ENCODE measurements at places on chromosomes 1 and 21. TPM values are rescaled to one million over a fixed set of nuclear protein-coding genes. Genes with fewer than 3 reads are reported as not detected.
A peak's percentile ranks its signal among the peaks of the same experiment; 100 is the strongest.

GRCh38 chr1:191160837-191161236 is 683.2 kb upstream of the BRINP3 start:
- no peak for DNase-seq

DNA sequence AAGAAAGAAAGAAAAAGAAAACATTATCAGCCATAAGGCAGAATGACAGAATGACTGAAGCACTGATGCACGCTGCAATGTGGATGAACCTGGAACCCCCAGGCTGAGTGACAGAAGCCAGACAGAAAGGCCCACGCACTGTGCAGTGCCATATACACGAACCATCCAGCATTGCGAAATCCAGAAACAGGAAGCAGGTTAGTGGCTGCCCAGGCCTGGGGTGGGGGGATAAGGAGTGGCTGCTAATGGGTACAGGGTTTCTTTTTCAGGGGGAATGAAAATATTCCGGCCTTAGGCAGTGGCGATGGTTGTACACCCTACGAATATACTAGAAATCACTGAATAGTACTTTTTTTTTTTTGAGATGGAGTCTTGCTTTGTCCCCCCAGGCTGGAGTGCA is 57.0 kb downstream of the CHD5 start:
- no peak for DNase-seq

SH2D1B gene
- polyA plus RNA-seq = 0.08 TPM

SRSF11 gene
- polyA plus RNA-seq = 108 TPM

DNA sequence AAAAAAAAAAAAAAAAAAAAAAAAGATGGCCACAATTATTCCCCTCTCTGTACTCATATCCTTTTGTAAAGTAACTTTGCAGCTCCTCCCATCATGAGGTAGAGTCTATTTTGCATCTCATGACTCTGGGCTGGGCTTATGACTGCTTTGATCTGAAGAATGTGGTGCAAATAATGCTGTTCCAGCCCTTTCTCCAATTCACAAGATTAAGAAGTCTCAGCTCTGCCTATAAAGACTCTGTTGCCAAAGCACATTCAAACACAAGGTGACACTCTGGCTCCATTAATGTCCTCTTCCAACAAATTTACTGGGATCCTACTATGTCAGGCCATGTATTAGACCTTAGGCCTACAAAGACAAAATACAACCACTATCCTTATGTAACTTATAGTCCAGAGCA is 64.8 kb upstream of the PTCH2 start:
- DNase-seq = no peak

IGSF21 gene
- polyA plus RNA-seq = 8.2 TPM

DNA sequence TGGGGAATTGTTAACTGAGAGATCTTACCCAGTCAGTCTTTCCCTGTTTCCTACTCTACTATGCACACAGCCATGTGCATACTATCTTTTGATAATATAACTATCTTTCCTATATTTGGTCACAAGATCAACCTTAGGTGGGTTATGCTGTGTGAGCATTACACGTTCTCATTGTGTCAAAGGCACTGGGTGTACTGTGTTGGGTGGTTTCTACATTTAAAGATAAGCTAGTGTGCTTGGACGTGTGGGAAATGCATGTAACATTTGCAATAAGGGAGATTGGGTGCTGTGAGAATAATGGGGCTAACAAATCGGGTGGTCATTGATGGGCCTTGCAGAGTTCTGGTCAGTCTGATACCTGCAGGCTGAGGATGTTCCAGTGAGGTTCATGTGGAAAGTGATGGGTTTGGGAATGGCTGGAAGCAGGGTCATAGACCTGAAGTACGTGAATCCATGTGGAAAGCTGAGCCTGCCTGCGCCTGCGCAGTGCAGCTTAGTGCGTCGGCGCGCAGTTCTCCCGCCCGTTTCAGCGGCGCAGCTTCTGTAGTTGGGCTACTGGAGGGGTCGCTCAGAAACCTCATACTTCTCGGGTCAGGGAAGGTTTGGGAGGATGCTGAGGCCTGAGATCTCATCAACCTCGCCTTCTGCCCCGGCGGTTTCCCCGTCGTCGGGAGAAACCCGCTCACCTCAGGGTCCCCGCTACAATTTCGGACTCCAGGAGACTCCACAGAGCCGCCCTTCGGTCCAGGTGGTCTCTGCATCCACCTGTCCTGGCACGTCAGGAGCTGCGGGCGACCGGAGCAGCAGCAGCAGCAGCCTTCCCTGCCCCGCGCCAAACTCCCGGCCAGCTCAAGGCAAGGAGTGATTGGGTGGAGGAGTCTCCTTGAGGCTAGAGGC is at the start of gene MSH4:
MSH4 (plus strand) TSS at position 507 of the 897 bp plus-strand sequence; CDS start at position 611, 104 bp downstream.
- DNase-seq = no peak

C1orf105 gene
- not detected for polyA plus RNA-seq

PLD5 gene
- 0.16 TPM for polyA plus RNA-seq

LIN28A gene
- not detected for polyA plus RNA-seq

DNA sequence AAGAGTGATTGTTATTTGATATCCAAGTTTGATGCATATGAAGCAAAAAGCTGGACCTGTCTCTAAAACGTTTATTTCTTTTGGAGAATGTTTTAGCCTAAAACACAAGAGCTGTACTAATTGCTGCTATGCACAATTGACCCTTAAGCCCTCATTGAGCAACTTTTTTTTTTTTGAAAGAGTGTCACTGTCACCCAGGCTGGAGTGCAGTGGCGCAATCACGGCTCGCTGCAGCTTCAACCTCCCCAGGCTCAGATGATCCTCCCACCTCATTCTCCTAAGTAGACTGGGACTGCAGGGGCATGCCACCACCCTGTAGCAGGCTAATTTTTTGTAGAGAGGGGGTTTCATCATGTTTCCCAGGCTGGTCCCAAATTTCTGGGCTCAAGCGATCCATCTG is 129.1 kb downstream of the PIK3R3 start:
- DNase-seq = no peak

DBT gene
- polyA plus RNA-seq = 9.0 TPM

SLC44A3 gene
- polyA plus RNA-seq = 9.4 TPM

FCGR3A gene
- 29.0 TPM for polyA plus RNA-seq

GRCh38 chr1:238409191-238409850 is 518.6 kb upstream of the ZP4 start:
- no peak for DNase-seq

DNA sequence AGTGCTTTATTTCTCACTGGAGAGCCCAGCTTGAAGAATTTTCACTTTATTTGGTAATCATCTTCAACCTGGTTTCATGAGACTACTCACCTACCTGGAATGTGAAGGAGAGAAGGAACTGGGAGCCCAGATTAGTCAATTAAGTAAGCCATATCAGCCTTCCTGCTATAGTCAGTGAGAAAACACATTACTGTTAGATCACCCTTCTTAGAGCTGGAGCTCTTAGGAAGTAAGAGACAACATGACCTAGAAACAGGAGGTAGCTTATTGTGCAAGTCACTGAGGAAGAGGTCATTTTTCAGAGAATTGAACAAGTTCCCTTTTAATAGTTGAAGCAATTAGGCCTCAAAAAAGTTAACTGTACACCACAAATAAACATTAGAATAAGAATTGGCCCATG is 49.2 kb upstream of the TEKT2 start:
- no peak for DNase-seq

GRCh38 chr1:162502077-162502476 is 4.5 kb downstream of the UHMK1 start:
- no peak for DNase-seq

DNA sequence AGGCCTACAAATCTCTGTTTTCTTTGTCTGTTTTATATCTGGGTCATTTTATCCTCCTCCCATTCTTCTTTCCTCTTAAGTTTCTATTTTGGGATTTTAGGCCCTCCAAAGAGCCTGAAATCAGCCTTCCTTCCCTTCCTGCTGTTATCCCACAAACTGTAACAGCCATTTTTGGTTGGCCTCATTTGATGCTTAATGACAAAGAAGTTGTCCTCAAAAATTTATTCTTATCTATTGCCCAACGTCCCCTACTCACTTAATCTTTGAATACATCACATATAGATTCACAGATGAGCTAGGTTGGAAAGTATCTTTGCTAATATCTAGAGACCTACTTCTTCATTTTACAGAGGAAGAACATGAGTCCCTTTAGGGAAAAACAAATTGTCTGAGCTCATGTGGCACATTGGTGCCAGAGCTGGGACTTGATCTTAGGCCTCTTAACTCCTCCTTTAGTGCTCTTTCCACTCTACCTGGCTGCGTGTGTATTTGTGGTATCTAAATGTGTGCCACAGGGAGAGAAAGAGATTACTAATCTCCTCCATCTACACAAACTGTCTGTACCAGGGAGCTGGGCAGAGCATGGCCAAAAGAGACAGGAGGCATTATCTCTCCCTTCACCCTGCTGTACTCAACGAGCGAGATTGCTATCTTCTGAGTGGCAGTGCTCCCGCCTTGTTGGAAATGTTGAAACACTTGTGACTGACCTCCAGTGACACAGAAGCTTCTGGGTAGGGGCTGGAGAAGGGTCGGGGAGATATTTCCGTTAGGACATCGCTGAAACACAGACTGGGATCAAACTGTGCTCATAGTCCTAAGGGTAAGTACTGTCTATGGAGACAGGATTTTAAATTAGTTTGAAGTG is 30.1 kb downstream of the RHEX start:
- DNase-seq = no peak

DNA sequence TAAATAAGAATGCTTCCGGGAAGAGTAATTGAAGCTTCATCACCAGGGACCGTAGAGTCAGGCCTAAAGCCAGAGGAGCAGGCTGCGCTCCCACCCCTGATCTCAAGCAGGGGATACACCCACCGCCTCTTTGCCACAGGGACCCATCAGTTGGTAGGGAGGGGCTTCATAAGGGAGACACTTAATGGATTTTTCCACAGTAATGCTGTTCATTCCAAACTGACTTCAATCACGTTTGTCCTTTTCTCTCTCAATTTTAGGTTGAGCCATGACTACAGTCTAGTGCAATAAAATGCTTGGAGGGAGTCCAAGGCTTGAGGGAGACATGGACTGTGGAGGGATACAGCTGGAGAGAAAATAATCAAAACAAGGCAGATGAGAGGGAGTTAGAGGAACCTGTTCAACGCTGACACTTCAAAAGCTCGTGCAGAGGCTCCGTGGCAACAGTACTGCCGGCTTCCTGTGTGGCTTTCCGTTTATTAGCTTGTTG is 111.5 kb downstream of the SEC16B start:
- DNase-seq = peak; percentile 65

DNA sequence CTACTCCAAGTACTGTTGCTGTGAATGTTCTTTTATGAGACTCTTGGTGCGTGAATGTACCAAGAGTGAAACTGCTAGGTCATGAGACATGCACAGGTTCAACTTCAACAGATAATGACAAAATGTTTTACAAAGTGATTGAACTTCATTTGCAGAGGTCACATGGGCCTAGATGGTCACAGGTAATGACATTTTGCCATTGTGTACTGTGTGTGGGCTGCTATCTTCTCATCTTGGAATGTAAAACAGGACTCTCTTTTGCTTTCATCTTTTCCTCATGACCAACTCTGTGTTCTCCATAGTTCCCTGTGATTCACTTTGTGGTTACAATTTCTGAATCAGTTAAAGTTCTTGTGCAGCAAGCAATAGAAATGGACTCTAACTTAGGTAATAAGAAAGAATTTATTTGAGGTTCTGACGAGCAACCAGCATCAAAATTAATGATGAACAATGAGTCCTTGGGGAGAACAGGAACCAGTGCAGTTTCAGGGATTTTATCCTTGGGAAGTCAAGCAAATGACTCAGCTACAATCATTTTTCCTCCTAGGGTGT is 16.2 kb upstream of the TSNAX start:
- DNase-seq = no peak

DNA sequence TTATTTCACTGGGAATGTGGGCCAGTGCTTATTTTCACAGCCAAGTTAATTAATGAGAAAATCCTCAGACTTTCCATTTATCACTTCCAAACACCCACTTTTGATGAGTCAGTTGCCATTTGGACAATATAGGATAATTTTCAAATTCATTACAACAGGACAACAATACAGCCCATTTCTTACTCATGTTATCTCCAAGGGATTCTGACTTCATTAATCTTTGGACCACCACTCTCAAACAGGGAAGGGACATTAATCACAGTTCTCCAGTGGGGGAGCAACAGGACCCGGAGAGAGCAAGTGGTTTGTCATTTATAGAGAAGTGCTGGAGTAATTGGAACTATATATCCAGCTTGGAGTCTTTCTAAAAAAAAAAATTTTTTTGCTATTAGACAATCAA is 38.7 kb downstream of the JUN start:
- no peak for DNase-seq

DNA sequence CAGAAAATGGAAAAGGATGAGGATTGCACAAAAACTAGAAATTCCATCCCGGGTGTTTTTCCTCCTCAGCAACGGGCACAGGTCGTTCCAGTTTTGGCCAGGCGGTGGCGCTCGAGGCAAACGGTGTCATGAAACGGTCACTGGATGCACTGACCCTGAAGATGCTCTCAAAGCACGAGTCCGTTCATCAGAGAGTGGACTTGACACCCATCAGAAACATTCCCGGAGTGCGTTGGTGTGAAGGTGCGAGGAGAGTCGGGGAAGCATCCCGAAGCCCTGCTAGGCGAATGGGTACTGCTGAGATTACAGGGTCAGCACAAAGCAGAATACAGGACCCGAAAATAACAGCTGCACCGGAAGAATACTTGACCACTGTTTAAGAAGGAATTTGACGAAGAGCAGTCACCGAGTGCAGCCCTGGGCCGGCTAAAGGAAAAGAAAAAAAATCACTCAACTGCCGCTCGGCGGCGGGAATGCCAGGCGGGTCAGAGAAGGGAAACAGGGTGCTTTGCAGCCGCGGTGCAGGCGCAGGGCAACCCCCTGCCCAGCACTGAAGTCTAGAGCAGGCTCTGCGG is 71.7 kb upstream of the ETS2 start:
- peak; percentile 54 for DNase-seq

GRCh38 chr1:46036894-46037839 is 95.3 kb downstream of the PIK3R3 start:
- DNase-seq = peak; percentile 20

DNA sequence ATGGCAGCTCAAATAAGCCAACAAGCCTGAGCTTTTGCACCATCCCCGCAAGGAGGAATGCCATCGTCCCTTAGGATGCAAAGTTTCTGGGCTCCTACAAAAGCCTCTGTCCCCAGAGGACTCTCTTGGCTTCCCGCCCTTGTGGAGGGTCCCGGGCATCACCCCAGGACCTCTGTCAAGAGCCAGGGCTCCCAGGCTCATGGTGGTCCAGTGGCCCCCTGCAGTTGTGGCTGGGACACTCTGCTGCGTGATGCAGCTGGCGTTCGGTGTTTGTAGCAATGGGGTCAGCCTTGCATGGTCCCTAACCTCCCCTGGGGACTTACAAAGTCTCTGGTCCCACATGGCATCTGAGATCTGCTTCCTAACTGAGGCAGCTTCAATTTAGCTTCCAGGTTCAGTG is 104.7 kb downstream of the RIPK4 start:
- DNase-seq = no peak

GRCh38 chr1:204255225-204255624 is 41.4 kb upstream of the GOLT1A start:
- DNase-seq = no peak

Measured in urinary bladder (tissue), 4 donors.